ENCODE measurements at places on chromosomes 2 and 18. TPM values are rescaled to one million over a fixed set of nuclear protein-coding genes. Genes with fewer than 3 reads are reported as not detected.

IL36G gene
- total RNA-seq, result not detected

INPP5D gene
- 13.5 TPM for total RNA-seq

PTH2R gene
- total RNA-seq, result 0.69 TPM

ERICH2 gene
- not detected for total RNA-seq

WDSUB1 gene
- total RNA-seq, result 17.6 TPM

BMP10 gene
- not detected for total RNA-seq

AGAP1 gene
- 24.7 TPM for total RNA-seq

RAB27B gene
- 19.8 TPM for total RNA-seq

TRIM43 gene
- total RNA-seq, result not detected

ZNF804A gene
- total RNA-seq, result 4.3 TPM

TBC1D8 gene
- total RNA-seq, result 19.0 TPM

SLC14A1 gene
- total RNA-seq, result 102 TPM

UPP2 gene
- total RNA-seq, result 0.16 TPM

DPP10 gene
- 12.4 TPM for total RNA-seq

MEP1B gene
- total RNA-seq, result 0.11 TPM

EPB41L3 gene
- 52.3 TPM for total RNA-seq

LRRFIP1 gene
- total RNA-seq, result 77.5 TPM

SLC23A3 gene
- total RNA-seq, result 2.2 TPM

TMEM163 gene
- 1.6 TPM for total RNA-seq

FSIP2 gene
- total RNA-seq, result 13.9 TPM

PSTPIP2 gene
- total RNA-seq, result 7.2 TPM

RNF125 gene
- 10.9 TPM for total RNA-seq

All from urinary bladder (tissue), 4 donors.